Fibroblast of skin of right biceps (primary cell): ENCODE measurements at places on chromosomes 11 and 22.

- no peak for DNase-seq
Observed at GRCh38 chr11:36340897-36341296, 44.8 kb downstream of the PRR5L start.

GRCh38 chr11:215581-216037 is 8.1 kb downstream of the RIC8A start:
- no peak for DNase-seq

DNA sequence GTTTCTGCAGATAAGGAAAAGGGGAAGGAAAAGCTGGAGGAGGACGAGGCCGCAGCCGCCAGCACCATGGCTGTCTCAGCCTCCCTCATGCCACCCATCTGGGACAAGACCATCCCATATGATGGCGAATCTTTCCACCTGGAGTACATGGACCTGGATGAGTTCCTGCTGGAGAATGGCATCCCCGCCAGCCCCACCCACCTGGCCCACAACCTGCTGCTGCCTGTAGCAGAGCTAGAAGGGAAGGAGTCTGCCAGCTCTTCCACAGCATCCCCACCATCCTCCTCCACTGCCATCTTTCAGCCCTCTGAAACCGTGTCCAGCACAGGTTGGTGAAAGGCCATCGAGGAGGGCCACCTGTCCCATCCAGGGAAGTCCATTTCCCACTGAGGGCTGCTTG is 5.6 kb downstream of the TEF start:
- DNase-seq = no peak

GRCh38 chr22:28907311-28908008 is 24.1 kb downstream of the ZNRF3 start:
- DNase-seq = no peak

- peak; percentile 97 for DNase-seq
Observed at GRCh38 chr11:29173660-29174062, 843.2 kb downstream of the KCNA4 start.

DNA sequence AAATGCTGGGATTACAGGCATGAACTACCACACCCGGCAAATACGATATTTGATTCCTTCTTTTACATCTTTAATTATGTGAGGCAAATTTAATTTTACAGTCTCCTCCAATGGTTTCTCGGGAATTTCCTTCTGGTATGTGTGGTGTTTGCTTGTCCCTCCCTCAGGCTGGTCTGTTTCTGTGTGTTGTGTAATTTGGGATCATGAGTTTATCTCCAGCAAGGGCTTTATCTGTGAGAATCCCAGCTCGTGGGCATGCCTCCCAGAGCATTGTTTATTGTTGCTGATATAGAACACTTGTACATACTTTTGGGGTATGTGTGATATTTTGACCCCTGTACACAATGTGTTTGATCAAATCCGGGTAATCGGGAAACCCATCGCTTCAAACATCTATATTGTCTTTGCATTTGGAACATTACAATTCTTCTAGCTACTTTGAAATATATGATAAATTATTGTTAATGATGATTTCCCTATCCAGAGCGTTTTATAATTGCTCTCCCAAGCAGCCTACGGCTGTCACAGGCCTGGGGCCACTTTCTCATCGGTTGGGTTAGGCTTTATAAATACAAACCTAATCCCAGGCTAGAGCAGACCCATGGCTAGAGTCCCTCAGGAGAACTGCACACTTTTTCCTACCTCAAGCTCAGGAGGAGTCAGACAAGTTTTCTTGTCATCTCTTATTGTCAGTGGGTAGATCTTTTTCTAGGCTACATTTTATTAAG is 15.0 kb upstream of the PRR5 start:
- no peak for DNase-seq

DNA sequence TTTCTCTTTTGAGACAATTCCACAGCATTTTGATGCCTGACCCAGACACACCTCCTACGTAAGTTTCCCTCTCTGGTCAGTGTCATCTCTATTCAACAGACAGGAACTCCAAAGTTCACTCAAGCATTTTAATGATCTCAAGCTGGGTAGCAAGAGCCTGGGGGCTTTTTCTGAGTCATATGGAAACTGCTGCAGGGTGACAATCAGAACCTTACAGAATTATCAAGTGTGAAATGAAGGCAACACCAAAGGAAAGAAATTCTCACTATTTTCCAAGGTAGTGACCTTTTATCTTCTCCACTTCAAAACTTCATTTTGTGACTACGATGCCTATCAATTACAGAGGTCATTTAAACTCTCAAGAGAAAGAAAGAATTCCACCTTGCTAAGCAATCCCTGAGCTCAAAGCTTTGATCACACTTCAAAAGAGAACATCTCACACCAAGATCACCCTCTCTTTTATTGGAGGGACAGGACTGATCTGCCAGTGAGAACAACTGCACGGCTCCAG is 229.0 kb upstream of the ZC3H12C start:
- no peak for DNase-seq

GRCh38 chr11:7520981-7521487 is 7.2 kb downstream of the PPFIBP2 start:
- DNase-seq = no peak

GRCh38 chr11:119347242-119347641 is 737 bp upstream of the MFRP start:
- DNase-seq = peak; percentile 68

DNA sequence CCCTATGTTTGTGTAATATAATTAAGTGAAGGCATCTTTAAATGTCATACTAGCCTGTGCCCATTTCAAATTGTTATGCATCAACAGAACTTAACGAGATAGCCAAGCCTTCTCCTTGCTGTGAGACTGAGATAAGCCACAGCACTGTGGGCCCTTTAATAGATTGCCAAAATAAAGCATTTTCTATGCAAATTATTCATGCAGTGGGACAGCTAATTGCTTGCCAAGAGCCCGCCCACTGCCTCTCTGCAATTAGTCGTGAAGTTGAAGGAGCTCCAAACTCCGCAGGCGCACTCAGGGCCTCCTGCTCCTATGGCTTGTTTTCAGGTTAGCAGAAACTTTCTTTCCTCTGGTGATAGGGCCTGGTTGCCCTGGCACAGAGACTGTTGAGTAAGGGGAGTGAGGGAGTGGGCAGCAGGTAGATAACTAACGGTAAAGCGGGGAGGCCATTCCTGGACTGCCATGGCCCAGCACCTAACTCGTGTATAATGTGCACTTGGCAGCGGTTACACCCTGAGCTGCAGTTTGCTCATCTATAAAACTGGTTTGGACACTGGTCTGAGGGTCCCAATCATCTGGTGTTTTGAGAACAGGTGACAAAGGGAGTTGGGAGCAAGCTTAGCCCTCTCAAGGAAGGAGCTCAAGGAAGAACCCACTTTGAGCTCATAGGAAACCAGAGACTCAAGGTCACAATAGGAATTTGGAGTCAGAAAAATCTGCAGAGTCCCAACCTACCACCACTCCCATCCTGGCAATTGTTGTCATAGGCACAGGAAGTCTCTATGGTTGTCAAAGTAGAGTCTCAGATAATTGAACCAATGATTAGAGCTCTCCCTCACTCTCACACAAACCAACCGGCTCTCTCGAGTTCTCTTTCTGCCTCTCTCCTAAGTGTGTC is 33.9 kb upstream of the RIC3 start:
- no peak for DNase-seq

- DNase-seq = peak; percentile 28
Observed at GRCh38 chr11:104163100-104164027, 583 bp downstream of the PDGFD start.

DNA sequence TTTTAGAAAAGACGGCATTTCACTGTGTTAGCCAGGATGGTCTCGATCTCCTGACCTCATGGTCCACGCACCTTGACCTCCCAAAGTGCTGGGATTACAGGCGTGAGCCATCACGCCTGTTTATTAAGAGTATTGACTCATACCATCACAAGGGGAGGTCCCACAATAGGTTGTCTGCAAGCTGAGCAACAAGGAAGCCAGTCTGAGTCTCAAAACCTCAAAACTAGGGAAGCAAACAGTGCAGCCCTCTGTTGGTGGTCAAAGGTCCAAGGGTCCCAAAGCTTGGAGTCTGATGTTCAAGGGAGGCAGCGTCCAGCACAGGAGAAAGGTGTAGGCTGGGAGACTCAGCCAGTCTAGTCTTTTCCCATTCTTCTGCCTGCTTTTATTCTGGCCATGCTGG is 32.8 kb upstream of the LDLRAD3 start:
- no peak for DNase-seq

DNA sequence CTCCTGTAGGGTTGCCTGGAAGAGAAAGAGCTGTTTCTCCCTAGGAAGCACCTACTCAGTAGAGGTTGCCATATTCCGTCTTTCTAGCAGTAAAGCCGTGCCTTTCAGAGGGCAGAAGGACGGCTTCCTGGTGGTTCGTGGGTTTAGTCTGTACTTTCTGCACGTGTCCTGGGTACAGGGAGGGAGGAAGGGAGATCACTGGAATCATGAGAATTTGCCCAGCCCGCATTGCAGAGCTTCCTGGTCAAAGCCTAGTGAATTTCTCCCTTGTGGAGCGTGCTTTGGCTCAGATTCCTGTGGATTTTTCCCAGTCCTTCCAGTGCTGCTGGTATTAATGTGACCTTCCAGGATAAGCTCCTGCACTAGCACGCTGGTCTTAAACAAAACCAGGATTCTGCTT is 44.9 kb downstream of the GRAMD1B start:
- DNase-seq = peak; percentile 70

GRCh38 chr22:46394622-46395021 is 59.1 kb downstream of the TRMU start:
- no peak for DNase-seq

DNA sequence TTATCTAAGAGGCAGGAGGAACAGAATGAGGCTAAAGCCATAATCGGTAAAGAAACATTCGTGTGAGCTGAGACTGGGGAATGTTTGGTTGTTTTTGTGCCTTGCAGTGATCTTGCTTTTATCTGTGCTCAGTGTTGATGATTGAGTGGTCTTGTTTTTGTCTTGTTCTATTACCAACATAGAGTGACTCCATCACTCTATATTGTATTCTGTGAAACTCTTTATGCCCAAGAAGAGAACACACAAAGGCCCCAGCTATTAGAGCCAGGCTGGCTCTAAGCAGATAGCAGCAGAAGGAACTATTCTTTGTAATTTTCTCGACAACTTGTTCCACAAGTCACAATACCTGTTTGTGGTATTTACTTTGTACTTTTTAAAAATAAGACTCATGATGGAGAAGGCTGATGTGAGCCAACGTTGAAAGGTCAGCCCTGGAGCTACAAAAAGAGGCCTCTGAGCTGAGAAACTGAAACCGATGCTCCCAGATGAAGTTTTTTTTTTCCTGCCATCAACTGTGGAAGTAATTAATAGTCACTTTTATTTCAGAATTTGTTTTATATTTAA is 68.4 kb downstream of the LARGE1 start:
- DNase-seq = no peak

GRCh38 chr11:59267736-59268475 is 55.2 kb upstream of the MPEG1 start:
- no peak for DNase-seq

- no peak for DNase-seq
Observed at GRCh38 chr11:65592858-65593517, 2.6 kb downstream of the KCNK7 start.

- DNase-seq = no peak
Observed at GRCh38 chr11:31783252-31783651, 27.9 kb downstream of the PAX6 start.

GRCh38 chr22:27331526-27332281 is 469.9 kb downstream of the MN1 start:
- DNase-seq = peak; percentile 61
